Natural killer cell treated with Interleukin-12 subunit alpha and Interleukin-12 subunit beta and Interleukin-15 and Interleukin-18, amount 100 ng/mL, for 72 hours (primary cell): ENCODE measurements at places on chromosomes 7 and 10.

GRCh38 chr10:48541144-48541795, 63.6 kb downstream of the ARHGAP22 start:
- no peak for DNase-seq

GRCh38 chr7:130141161-130141883, 63.9 kb downstream of the TMEM209 start:
- no peak for DNase-seq

DNA sequence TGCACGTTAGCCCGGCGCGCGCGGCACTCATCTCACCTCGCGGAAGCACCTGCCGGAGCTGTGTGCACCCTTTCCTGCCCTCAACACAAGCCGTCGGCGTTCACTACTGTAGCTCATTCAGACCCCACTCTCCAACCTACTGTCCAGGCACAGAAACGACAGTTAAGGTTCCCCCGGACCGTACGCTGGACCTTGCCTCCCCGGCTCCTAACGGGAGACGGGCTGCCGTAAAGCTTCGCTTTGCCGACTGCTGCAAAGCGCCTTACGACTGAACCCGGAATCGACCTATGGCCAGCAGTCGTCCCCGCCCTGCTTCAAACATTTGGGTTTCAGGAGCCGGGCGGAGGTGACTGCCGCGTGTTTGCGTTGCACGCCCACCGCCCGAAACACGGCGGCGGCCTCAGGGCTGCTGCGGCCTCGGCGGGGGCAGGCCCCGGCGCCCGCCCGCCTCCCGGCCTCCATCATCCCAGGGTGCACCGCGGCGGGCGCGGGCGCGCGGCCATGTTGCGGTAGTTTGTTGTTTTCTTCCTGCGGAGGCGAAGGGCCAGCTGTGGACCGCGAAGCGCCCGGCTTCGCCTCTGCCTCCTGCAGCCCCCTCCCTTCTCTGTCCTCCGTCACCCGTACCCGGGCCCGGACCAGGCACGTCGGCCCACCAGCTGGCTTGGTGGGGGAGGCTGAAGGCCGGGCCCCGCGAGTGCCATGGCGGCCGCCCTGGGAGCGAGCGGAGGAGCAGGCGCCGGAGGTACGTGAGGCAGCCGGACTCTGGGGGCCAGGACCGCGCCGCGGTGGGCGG, at the start of gene RBM33:
RBM33 (plus strand) TSS at position 484 of the 793 bp plus-strand sequence; CDS start at position 700, 216 bp downstream.
- peak; percentile 81 for DNase-seq

- DNase-seq = no peak
Measured at GRCh38 chr7:155166673-155167370, 96.7 kb downstream of the HTR5A start.

- DNase-seq = peak; percentile 81
Measured at GRCh38 chr10:11164803-11165590, 147.3 kb downstream of the CELF2 start.

DNA sequence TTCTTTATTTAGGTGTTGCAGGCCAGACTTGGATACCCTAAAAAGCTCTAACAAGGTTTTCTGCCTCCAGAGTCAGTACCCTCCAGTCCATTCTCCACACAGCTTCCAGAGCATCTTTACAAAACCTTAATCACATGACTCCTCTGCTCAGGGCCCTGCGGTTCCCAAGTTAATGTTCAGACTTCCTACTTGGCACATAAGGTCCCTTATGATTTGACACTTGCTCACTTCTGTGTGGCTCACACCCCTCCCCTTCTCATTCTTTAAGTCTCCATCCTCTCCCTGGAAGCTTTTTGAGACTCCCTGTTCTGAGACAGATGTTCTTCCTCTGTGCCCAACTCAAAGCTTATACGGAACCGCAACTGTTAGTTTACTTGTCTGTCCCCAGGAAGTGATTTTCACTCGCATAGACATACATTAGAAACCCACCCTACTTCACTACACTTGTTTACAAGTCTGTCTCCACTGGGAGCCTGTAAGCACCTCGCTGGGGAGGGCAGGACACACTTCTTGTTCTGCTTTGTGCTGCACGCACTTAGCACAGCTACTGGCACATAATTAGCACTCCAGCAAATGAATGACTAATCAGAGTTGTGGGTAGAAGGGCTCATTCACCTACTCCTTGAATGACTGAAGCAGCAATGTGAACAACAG, 154.3 kb upstream of the LAMB4 start:
- no peak for DNase-seq

- no peak for DNase-seq
Measured at GRCh38 chr7:89028319-89028718, 232.8 kb upstream of the TEX47 start.

- no peak for DNase-seq
Measured at GRCh38 chr7:98084631-98085030, 22.0 kb upstream of the LMTK2 start.

GRCh38 chr7:143258831-143259230, 4.4 kb upstream of the GSTK1 start:
- no peak for DNase-seq

DNA sequence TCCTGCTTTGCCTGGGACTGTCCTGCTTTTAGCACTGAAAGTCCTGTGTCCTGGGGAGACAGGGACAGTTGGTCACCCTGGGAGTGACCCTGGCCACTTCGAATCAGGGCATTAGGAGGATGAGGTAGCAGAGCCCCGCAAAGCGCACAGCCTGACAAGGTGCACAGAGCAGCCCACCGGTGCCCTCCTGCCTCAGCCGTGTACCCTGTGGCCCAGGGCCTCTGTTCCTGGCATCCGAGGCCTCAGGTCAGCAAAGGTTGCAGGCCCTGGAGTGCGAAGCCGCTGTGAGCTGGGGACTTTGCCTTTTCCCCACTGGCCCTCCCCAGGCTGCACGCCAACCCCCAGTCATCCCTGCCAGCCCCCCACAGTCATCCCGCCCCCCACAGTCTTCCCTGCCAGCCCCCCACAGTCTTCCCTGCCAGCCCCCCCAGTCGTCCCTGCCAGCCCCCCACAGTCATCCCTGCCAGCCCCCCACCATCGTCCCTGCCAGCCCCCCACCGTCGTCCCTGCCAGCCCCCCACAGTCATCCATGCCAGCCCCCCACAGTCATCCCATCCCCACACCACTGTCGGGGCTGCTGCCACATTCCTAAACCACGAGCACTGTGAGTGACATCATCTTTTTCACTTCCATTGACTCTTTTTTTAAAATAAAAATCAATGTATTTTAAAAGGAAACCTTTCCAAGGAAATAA, 91.8 kb downstream of the RGS10 start:
- DNase-seq = peak; percentile 3

- no peak for DNase-seq
Measured at GRCh38 chr10:12703813-12704212, 297.7 kb downstream of the CCDC3 start.

GRCh38 chr7:70268179-70268578, 669.9 kb downstream of the AUTS2 start:
- no peak for DNase-seq

- no peak for DNase-seq
Measured at GRCh38 chr10:102676534-102677315, 32.4 kb downstream of the TRIM8 start.

DNA sequence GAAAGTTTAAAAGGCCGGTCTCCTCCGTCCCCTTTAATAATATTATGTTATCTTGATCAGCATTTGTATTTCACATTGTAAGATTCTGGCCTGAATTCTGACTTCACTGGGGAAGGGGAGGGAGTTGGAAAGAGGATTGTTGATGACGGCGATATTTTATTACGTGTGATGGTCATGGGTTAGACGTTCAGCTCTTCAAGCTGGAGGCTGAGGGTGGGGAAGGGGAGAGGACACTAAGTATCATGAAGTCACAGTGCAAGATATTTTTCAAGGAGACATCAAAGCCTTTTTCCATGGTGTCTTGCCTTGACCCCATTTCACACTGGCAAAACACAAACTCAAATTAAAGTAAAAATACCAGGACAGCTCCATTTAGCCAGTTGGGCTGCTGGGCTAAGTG, 126.7 kb downstream of the WDR11 start:
- DNase-seq = no peak

DNA sequence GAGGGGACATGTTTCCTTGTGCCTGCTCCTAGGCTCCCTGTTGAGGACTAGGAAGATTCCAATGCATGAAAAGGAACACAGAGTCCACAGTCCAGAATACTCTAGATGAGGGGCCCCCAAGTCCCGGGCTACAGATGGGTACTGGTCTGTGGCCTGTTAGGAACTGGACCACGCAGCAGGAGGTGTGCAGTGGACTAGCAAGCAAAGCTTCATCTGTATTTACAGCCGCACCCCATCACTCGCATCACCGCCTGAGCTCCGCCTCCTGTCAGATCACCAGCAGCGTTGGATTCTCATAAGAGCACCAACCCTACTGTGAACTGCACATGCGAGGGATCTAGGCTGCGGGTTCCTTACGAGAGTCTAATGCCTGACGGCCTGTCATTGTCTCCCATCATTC, 233.0 kb upstream of the MKLN1 start:
- DNase-seq = no peak

DNA sequence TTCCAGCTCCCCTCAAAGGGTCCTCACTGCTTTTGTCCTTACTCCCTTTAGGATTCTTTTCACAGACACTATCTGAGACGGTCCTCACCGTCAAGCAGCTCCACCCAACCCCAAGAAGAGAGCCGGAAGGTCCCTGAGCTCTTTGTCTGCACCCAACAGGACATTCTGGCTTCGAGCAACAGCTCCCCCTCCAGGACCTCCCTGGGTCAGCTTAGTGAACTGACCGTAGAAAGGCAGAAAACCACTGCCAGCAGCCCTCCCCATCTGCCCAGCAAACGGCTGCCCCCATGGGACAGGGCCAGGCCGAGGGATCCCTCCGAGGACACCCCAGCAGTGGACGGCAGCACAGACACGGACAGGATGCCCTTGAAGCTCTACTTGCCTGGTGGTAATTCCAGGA, 19.9 kb downstream of the MINDY4 start:
- DNase-seq = no peak

DNA sequence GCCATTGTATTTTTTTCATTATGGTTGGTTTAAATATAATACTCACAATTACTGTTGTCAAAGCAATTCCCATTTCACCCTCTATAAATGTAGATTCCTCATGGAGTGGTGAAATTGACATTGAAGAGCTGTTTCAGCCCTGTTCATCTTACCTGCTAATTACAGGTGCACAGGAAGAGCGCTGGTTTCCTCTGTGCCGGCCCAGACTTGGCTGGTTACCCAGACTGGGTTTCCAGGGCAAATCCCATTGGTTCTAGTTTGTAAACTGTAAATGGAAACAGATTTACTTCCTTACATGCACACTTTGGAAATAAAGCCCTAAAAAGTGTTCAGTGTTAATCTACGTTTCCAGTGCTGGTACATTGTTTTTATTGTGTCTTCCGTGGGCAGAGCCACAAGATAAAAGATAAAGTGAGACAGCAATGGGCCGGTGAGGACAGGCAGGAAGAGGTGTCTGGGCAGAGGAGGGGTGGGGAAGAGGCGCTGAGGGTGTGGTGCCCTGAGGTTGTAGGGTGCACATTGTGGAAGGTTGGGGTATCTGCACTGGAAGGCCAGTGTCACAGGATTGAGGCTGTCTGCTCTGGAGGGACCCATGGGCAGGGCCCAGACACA, 71.6 kb upstream of the ZPBP start:
- DNase-seq = no peak

GRCh38 chr7:27164045-27164366, 1.3 kb downstream of the HOXA9 start:
- no peak for DNase-seq

- no peak for DNase-seq
Measured at GRCh38 chr7:156998988-156999957, 11.2 kb downstream of the MNX1 start.

GRCh38 chr7:129798616-129799349, 154.0 kb downstream of the UBE2H start:
- peak; percentile 47 for DNase-seq
